Fibroblast of the aortic adventitia (primary cell): ENCODE measurements at places on chromosomes 1 and 21. TPM values are rescaled to one million over a fixed set of nuclear protein-coding genes. Genes with fewer than 3 reads are reported as not detected.

DNA sequence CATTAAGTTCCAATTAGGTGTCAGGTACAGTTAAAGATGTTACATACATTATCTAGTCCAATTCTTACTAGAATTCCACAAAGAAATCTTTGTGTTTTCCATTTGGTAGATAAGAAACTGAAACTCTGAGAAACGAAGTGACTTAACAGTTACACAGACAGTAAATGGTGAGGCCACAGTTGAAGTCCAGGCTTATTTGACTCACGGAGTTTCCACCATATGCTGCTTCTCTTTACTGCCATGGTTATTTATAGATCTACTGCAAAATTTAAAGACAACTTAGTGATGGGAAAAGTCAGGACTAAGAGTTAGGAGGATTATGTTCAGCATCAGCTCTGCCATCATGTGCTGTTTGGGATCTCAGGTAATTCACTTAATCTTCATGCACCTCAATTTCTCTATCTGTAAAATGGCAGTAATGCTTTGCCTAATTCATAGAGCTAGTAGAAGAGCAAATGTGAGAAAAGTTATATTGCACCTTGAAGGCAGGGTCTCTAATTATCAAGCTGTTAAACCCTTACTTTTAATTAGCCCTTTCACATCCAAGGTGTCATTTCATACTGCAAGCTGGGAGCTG is 26.2 kb upstream of the SAMSN1 start:
- DNase-seq = no peak

- DNase-seq = no peak
Measured at GRCh38 chr1:77398152-77398551, 116.3 kb downstream of the AK5 start.

DNA sequence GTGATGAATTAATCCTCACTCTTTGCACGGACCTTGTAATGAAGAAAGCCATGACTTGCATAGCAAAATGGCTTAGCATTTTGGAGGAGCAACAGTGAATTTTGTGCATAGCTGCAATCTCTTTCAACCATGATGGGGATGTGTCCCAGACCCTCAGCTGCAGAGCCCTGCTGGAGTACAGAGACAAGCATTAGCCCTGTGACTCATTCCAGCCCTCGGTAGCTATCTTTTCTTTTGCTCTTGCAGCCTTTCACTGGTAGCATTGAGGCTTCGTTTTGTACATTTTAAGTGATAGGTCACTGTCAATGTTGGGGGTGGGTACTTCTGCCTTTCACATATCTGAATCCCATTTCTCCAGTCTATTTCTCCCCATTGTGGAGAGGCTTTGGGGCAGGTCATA is 58.4 kb downstream of the SLC35F3 start:
- DNase-seq = no peak

- peak; percentile 46 for DNase-seq
Measured at GRCh38 chr1:62688687-62689085, 500 bp upstream of the DOCK7 start.

DNA sequence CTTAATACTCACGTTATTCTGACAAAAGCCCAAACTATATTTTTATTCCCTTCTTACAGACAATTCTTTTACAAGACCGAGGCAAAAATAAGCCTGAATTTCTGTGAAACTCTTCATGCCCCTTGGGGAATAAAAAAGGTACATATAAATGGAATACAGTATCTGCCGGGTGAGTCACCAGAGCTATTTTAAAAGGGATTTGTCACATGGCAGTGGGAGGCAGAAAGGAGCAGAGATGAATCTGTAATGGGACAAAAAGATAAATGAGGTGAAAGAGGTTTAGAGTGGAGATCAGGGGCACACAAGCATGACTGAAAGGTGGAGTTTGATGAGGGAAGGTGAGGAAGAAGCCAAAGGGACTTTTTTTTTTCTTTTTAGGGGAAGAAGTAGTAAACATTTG is 8.8 kb downstream of the XCL1 start:
- DNase-seq = peak; percentile 53

DNA sequence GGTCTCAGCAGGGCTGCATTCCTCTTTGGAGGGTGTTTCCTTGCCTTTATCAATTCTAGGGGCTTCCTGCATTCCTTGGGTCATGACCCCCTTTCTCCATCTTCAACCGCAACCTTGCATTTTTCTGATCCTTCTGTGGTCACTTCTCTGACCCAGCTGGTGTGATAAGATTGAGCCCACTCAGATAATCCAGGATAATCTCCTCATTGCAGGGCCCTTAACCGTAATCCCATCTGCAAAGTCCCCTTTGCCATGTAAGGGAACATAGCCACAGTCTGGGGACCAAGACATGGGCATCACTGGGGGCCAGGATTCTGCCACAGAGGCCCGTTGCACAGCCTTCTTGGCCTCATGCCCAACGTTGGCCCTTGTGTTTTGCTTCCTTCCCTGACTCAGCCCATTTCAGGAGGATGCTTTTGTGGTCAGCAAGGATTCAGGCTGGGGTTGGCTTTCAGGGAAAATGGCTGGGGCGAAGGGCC is 35.0 kb upstream of the IL19 start:
- DNase-seq = peak; percentile 27

- no peak for DNase-seq
Measured at GRCh38 chr1:48035371-48036141, 38.4 kb upstream of the TRABD2B start.

The SZRD1 gene
- total RNA-seq = 67.1 and 97.9 TPM in 2 replicates
